ENCODE measurements at places on chromosomes 13 and 19.

DNA sequence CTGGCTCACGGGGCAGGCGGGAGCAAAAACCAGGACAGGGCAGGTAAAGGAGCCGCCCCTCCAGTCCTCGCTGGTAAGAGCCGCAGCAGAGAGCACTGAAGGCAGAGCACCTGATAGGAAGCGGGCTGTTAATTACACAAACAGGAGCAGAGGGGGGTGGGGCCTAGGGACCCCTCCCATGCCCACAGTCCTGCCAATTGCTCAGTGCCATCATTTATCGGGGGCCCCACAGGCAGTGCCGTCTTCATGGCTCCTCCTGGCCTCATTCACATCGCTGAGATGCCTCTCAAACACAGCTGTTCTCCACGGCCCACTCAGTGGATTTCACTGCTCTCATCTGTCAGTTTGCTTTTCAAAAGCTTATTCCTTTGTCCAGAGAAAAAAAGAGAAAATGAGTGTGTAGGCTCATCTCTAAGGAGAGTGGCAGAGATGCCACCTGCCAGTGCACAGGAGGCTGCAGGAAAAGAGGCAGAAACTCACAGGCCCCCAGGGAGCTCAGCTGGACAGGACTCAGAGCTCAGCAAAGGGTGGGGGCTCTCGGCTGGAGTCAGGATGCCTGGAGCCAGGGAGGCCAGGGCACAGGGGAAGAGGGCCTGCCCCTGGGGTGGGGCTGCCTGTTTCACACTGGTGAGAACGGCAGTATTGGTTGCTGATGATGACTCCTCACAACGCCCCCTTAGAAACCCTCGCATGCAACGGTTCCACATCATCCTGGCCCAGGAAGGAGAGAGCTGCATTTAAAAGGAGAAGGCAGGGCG lies 174.6 kb downstream of the COL4A1 start:
- no peak for DNase-seq

- no peak for DNase-seq
Observed at GRCh38 chr13:46647512-46648065, 94.6 kb downstream of the LRCH1 start.

DNA sequence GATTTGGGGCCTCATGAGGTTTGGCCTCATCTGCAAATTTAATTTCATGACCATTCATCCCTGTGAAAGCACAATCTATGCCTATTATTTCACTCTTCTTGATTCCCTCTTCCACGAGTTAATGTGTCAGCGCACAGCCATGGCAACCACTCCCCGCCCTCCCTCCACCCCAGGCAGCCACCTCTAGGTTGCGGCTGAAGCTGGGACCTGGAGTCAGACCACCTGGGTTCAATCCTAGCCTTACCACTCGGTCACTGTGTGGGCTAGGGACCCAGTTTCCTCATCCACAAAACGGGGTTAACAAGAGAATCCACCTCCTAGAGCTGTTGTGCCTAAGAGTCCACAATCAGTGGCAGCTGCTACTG lies 9.8 kb downstream of the CHST8 start:
- no peak for DNase-seq

GRCh38 chr19:13031917-13032623 lies 36.8 kb downstream of the NFIX start:
- DNase-seq, result no peak

DNA sequence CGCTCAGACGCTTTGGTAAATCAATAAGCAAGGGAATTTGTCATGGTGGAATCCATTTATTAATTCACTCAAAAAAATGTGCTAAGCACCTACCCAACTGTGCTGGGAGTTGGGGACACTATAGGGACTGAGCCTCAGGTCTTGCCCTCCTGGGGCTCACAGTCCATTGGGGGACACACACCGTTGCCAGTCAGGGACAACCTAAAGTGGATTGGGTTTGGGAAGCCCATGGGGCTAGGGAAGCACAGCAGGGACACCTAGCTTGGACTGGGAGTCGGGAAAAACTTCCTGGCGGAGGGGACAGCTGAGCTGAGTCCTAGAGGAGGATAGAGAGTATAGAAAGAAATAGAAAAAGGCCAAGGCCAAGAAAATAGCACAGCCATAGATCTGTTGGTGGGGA lies 8.5 kb downstream of the FOSB start:
- no peak for DNase-seq

DNA sequence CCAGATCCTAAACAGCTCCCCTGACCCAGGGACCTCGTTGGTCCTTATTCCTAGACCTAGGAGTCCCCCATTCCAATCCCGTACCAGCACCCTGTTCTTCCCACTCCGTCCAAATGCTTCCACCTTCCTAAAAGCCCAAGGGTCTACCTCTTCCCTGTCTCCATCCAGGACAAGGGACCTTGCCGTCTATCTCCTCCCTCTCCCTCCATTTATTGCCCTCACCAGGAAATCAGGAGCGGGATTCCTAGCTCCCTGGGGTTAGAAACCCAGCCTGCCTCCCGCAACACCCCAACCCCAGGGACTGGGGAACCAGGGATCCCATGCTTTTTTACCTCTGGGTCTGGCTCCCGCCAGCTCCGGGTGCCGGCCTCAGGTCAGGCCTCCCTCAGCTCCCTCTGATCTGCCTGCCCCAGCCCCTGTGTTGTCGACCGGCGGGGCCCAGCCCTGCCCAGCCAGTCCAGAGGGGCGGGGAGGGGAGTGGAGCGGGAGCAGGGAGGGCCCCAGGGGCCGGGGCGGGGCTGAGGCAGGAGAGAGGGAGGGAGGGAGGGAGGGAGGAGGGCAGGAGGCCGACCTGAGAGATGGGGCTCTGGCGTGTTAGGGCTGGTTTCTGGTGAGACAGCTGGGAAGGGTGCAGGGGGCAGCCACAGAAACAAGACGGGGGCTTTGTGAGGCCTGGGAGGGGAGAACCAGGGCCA lies at the start of gene B3GNT8:
Gene B3GNT8 (minus strand): TSS at position 423 of the 695 bp plus-strand sequence. CDS start 596 bp downstream, outside the sequence.
- DNase-seq, result peak; percentile 25

DNA sequence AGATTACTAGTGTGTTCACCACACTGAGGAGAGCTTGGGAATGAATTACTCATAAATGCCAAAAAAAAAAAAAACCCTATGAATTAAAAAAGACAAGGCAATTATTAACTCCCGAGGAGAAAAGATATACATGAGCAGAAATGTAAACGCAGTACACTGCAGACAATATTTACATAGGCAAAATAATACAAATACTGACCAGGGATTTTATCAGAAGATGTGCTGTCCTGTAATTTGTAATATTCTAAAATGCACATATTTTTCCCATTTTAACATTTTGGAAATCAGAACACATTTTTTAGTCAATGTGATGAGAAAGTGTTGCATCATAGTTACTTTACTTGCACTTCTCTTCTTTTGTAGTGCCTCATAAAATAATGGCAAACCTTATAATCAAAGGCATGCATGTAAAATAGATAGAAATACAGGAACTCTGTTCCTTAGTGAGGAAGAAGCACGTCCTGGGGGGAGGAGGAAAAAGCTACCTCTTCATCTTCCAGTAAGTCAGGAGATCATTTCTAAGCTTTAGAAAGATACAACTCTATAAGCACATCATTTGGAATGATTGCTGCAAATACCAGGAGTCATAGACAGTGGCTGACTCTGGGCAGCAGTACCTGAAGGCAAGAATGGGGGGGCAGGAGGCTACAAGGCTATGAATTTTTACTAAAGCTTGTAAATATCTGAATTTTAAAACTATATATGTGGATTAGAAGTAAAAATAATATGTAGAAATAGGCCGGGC lies 46.3 kb upstream of the KATNAL1 start:
- DNase-seq, result no peak

DNA sequence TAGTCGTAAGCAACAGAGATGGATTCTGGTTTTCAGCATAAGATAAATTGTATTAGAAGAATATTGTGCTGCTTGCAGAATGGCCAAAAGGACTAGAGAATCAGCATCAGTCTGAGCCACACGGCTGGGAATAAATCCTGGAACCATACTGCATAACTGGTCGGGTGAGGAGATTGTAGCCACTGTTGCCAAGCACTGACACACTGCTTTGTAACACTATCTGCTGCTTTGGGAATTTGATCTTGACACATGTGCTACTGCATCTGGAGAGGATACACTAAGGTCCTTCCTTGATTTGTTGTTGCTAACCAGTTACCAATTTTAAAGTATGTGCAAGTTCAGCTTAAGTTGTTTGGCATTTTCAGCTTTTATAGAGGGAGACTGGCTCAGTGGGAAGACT lies 1.9 kb downstream of the HNRNPA1L2 start:
- DNase-seq, result no peak

DNA sequence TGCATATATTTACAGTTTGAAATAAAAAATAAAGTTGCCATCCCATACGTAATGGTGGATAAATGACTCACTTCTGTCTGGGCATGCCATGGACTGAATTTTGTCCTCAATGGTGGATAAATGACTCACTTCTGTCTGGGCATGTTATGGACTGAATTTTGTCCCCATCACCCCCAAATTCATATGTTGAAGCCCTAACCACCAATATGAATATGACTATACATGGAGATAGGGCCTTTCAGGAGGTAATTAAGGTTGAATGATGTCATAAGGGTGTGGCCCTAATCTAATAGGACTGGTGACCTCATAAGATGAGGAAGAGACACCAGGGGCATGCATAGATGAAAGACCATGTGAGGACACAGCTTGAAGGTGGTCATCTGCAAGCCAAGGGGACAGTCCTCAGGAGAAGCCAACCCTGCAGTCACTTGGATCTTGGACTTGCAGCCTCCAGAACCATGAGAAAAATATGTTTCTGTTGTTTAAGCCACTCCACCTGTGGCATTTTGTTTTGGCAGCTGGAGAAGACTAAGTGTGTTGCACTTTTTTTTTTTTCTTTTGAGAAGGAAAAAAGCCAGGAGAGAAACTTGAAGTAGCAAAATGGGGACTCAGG lies 41.8 kb downstream of the RFC3 start:
- DNase-seq, result no peak

Measured in AG09319 (cell line).